ENCODE measurements at places on chromosomes 6 and 20.

DNA sequence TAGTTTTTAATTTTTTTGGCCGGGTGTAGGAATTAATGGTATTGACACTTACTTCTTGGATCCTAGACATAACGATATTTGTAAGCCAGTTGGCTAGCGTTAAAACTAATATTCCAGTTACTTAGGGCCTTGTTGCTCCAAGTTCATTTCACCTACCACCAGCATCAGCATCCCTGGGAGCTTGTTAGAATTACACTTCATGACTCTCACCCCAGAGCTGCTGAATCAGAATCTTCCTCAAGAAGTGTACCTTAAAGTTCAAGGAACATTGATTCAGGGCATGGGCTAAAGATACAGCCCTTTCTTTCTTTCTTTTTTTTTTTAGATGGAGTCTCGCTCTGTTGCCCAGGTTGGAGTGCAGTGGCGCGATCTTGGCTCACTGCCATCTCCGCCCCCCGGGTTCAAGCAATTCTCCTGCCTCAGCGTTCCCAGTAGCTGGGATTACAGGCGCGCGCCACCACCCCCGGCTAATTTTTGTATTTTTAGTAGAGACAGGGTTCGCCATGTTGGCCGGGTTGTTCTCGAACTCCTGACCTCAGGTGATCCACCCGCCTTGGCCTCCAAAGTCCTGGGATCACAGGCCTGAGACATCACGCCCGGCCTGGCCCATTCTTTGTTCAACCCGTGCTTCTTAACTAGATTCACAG, 1.1 kb downstream of the SLX4IP start:
- no peak for DNase-seq

DNA sequence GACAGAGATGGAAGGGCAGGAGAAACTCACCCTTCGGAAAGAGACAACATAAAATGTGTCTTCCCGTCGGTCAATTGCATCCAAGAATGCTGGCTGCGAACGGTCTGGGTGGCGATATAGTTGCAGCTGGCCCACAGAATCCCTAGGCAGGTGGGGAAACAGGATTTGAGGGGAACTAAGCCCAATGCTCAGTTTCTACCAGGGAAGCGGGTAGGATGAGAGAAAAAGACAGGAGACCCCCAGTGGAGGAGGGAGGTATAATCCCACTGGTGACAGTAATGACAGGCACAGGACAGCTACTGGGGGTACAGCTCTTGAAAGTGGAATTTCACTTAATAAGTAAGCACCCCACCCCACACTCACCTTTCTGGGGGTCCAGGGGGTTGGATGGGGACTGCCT, 7.5 kb upstream of the TNXB start:
- DNase-seq = no peak

DNA sequence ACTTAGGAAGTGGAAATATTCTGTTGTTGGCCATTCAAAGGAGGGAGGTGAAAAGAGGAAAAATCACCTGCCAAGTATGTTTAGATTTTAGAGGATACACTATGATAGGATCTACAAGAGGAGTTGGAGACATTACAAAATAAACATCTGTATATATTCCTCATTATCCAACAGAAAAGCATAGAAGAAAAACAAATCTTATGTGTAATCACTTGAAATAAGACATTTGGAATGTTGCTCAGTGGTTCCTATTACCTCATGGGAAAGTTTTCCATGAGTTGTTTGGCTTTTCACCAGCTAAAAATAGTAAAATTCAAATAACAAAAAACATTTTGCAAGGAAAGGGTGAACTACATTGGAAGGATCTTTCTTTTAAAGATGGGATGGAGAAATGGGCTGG, 76.7 kb upstream of the CARMIL1 start:
- no peak for DNase-seq

- DNase-seq = no peak
Measured at GRCh38 chr20:57306747-57307146, 22.9 kb upstream of the SPO11 start.

GRCh38 chr20:47360297-47361056, 4.0 kb upstream of the ZMYND8 start:
- no peak for DNase-seq

- DNase-seq = no peak
Measured at GRCh38 chr20:18032977-18033892, 24.5 kb downstream of the OVOL2 start.

- no peak for DNase-seq
Measured at GRCh38 chr20:38141889-38142494, 23.1 kb downstream of the TGM2 start.
